H54 (cell line): ENCODE measurements at places on chromosomes 12 and 14.

- DNase-seq, result no peak
Observed at GRCh38 chr12:97026901-97027300, 119.8 kb downstream of the NEDD1 start.

- DNase-seq, result no peak
Observed at GRCh38 chr14:32473464-32473855, 144.4 kb downstream of the AKAP6 start.

DNA sequence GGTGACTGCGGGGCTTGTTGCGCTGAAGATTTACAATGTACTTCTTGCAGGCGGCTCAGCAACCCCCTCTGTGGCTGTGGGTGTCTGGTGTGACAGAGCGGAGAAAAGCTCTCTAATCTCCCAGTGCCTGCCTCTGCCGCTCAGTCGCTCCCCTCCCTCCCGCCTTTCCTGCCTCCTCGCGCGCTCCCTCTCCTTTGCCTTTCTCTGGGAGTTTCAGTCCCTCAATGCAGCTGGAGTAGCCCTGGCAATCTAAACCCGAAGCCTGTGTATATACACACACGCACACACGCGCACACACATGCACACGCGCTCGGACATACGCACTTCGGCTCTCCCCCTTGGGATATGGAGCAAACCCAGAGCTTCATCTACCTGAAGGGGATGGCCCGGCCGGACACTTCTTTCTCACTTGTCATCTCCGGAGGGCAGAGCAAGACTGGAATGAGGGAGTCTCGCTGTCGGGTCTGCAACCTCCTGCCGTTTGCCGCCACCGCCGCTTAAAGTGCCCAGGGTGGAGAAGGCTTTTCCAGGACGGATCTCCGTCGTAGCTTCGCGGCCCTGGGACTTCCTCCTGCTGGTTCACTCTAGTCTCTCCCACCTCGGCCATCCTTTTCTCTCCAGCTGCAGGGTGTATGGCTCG, 599 bp upstream of the TRHDE start:
- no peak for DNase-seq

DNA sequence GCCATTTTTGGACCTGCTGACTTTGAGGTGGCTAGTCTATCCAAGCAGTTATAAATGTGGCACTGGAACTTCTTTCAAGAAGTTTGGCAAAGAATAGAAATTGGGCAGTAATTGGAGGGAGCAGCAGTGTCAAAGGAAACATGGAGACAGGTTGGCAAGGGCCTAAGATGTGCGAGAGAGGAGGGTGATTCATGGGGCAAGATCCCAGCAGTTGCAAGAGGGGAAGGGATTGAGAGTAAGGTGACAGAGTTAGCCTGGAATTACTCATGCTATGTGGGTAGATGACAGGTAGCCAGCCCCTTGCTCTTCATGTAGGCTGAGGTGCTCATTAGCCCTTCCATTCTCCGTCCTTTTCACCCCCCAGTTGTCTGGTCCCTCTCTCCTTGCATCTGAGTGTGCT, 42.2 kb downstream of the FBXL14 start:
- no peak for DNase-seq

- no peak for DNase-seq
Observed at GRCh38 chr12:48043771-48044170, 39.5 kb upstream of the COL2A1 start.

DNA sequence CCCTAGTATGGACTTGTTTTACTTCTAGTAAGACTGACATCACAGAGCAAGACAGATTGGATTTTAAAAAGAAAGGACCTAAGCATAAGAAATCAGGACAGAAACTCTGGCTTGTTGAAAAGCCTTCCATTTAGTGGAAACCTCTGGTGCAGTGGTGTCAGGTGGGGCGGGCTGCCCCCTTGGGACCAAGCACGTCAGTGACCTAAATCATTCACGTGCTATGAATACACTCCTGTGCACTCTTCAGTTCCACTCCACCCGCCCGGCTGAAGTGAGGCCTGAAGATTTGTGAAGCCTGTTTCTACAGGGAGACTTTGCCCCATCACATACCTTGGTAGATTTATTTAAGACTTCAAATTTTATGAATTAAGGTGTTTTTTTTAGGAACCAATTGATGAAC, 58.2 kb upstream of the STRN3 start:
- DNase-seq, result no peak
